ENCODE measurements at places on chromosomes 12 and 14.

DNA sequence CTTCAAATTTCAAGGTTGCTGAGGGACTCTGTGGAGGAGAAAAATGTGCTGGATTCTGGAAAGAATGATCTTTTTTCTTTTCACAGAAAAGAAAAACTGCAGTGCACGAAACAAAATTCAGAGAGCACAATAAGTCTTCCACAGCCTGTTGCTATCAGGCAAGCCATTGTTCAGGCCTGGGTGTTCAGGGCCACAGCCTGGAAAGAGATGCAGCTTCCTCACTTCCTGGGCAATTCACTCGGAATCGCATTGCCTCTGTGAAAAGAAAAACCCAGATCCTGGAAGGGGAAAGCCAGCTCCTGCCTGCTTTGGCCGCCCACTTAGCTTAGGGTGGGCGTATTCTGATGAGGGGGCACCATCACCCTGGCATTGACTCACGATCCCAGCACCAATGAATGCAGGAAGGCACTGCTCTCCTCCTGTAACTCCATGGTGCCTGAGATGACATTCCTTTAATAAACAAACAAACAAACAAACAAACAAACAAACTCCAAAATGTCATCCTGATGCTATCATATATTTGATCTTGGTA, 863.9 kb downstream of the BCL11B start:
- no peak for DNase-seq

- no peak for DNase-seq
Measured at GRCh38 chr12:88778064-88778463, 197.8 kb upstream of the KITLG start.

GRCh38 chr14:64946310-64947045, 3.9 kb upstream of the GPX2 start:
- no peak for DNase-seq

- DNase-seq, result no peak
Measured at GRCh38 chr14:91333650-91334039, 84.0 kb downstream of the CCDC88C start.

DNA sequence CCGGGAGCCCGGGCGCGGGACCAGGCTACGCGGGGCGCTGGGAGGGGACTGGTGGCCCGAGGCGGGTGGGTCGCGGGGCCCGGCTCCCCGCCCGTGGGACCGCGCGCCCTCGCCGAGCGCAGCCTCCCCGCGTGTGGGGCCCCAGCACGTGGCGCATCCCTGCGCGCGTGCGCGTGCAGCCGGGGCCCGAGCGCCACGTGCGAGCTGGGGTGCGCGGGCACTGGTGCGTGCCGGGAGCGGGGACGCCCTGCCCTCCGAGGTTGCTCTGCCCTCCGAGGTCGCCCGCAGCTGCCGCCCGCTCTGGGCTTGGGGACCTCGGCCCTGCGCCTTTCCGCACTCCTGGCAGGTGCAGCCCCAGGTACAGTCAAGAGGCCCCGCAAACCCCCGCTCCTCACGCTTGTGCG, 365 bp upstream of the CCDC88C start:
- peak; percentile 46 for DNase-seq

- DNase-seq, result no peak
Measured at GRCh38 chr12:1161197-1161596, 170.2 kb downstream of the ERC1 start.

- DNase-seq, result no peak
Measured at GRCh38 chr14:81990312-81990761, 456.7 kb upstream of the SEL1L start.

DNA sequence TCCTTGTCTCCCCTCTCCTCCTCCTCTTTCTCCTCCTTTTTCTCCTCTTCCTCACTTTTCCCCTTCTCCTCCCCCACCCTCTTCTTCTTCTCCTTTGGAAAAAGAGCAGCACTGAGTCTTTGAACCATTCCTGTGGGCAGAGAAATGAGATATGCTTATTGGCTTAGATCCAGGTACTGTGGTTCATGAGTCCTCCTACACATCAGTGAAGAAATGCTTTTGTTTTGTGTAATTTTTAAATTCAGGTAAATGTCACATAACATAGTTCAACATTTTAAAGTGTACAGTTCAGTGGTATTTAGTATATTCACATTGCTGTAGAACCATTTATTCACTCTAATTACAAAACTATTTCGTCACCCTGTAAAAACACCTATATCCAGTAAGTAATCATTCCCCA, 402.1 kb downstream of the AACS start:
- DNase-seq, result no peak

DNA sequence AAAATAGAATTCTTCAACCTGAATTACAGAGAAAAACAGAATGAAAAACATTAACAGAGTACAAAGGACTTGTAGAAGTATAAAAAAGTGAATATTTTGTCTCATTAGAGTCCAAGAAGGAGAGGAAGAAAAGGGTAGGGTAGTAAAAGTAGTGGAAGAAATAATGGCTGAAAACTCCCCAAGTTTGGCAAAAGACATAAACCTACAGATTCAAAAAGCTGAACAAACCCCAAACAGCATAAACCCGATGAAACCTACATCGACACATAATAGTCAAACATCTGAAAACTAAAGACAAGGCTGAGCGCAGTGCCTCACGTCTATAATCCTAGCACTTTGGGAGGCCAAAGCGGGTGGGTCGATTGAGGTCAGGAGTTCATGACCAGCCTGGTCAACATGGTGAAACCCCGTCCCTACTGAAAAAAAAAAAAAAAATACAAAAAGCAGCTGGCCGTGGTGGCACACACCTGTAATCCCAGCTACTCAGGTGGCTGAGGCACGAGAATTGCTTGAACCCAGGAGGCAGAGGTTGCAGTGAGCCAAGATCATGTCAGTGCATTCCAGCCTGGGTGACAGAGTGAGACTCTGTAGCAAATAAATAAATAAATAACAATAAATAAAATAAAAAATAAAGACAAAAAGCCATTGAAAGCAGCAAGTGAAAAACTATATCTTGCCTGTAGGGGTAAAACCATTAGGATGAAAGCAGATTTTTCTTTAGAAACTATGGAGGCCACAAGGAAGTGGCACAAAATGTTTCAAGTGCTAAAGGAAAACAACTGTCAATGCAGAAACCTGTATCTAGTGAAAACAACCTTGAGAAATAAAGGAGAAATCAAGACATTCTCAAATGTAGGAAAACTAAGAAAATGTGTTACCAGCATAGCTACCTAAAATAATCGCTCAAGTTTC, 11.4 kb downstream of the TIMM9 start:
- DNase-seq, result no peak

DNA sequence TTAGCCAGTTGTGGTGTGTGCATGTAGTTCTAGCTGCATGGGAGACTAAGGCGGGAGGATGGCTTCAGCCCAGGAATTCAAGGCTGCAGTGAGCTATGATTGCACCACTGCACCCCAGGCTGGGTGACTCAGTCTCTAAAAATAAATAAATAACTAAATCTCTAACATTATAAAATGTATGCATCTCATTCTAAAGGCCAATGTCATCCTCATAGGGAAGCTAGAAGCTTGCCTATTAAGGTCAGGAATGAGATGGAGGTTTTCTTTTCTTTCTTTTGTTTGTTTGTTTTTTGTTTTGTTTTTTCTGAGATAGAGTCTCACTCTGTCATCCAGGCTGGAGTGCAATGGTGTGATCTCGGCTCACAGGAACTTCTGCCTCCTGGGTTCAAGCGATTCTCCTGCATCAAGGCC, 48.8 kb upstream of the PAPLN start:
- DNase-seq, result no peak

DNA sequence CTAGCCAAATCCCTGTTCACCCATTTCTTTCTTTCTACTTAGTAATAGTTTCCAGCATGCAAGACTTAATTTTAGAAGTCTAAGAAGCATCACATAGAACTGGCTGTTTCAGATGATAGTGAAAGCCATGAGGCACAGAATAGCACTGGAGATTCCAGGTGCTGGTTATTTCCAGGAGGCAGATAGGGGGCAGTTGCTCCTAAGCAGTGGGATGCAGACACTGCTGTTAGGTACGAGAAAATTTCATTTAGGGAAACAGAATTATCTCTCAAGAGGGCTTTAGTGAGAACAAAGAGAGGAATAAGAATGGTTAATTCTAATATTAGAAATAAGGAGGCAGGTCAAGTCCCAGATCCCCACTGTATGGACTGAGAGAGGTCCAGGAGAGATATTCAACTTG, 3.6 kb upstream of the MDGA2 start:
- DNase-seq, result no peak

DNA sequence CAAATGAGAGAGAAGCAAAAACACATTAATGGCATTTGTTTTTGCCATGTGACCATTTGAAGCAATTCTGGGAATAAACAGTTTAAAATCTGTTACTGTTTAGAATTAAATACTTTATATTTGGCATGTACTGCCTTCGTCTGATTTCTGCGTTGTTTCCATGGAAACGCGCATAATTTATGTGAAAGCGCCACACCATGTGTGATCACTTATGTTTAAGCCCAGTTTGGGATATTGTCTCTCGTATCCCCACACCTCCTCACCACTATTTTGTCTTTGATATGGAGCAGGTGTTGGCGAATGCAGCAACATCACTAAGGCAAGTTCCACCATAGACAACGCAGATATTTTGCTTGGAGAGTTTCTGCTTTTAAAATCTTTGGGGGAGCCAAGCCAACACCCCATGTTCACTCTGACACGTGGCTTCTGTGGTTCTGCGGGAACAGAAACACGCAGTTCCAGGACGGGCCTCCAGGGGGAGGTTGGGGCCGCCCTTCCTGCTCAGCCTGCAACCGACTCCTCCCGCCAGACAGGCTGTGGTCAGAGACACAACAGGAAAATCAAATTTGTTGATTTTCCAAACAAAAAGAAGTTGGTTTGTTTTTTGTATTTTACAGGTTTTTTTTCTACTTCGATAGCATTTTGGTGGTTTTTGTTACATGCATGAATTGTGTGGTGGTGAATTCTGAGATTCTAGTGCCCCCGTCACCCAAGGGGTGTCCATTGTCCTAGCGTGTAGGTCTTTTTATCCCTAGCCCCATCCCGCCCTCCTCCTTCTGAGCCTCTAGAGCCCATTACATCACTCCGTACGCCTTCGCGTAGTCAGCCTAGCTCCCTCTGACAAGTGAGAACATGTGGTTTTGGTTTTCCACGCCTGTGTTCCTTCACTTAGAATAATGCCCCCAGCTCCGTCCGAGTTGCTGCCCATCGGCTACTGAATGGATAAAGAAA, 101.9 kb upstream of the SFSWAP start:
- DNase-seq, result peak; percentile 21

DNA sequence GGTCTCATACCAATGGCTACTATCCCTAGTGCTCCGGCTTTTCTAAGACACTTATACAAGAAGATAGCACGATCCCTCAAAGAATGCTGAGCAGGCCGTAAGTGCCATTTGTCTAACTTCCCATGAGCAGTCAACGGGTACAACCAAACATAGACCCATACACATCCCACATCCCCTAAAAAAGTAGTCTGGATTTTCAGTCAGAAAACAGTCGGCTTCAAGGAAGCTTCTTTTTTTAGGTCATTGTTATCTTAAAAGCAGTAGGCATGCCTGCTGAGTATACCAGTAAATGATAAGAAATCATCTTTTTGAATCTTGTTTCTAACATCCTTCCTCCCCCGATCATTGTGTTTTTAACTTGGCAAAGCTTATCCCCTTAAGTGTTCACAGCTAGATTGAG, 19.8 kb downstream of the OSBPL8 start:
- DNase-seq, result no peak

DNA sequence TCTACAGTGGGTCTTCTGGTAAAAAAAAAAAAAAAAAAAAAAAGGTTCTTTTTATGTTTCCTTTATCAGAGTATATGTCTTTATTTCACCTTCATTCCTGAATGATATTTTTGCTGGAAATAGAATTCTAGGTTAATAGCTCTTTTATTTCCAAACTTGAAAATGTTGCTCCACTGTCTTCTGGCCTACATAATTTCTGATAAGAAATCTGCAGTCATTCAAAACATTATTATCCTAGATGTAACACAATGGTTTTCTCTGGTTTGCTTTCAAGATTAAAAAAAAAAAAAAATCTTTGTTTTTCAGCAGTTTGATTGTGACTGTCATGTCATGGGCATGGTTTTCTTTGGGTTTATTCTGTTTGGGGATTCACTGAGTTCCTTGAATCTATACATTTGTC, 19.5 kb downstream of the DCP1B start:
- DNase-seq, result no peak

- no peak for DNase-seq
Measured at GRCh38 chr12:127781336-127781735, 485.6 kb upstream of the TMEM132C start.

DNA sequence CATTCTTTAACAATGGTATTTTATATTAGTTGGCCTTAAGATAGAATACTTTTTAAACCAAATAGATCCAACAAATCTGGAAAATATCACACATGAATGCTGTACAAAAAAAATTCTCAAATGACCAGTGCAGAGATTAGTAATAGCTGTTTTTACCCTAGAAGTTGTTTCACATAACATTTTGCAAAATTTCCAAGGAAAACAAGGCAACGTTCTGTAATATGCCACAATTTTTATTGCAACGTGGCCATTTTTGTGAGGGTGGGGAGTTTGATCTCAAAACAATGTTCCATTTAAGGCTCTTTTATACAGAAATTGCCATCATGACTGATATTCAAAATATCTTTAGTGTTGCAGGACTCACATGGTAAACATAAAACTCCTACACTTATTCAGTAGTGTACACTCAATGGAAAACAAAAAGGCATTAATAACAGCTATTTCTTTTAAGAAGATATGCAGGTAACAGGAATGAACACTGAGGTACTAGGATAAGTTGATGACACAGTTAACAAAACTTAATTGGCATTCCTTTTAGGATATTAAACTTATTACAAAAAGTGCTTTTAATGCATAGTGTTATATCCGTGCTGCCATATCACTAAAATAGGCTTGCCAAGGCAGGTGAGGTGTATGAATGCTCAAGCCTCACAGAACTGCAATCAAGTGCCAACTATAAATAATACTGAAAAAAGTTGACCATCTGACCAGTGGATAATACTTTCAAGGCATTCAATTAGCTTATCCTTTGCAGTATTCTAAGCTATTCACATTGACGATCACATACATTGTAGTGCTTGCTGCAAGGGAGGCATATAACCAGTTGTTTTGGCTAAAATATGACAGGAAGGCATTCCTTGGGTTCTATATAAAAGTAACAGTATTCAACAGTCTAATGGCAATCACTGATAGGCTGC, 2.3 kb downstream of the CFL2 start:
- no peak for DNase-seq

All from activated CD4-positive, alpha-beta T cell treated with anti-CD3 and anti-CD28 coated beads, Interleukin-2, amount 50 U/mL, for 24 hours (primary cell).